ENCODE measurements at places on chromosomes 2 and 18.
A peak's percentile ranks its signal among the peaks of the same experiment; 100 is the strongest.

- no peak for DNase-seq
Measured at GRCh38 chr2:179454443-179455171, 190.0 kb upstream of the SESTD1 start.

GRCh38 chr2:137049518-137049917, 284.2 kb downstream of the THSD7B start:
- no peak for DNase-seq

DNA sequence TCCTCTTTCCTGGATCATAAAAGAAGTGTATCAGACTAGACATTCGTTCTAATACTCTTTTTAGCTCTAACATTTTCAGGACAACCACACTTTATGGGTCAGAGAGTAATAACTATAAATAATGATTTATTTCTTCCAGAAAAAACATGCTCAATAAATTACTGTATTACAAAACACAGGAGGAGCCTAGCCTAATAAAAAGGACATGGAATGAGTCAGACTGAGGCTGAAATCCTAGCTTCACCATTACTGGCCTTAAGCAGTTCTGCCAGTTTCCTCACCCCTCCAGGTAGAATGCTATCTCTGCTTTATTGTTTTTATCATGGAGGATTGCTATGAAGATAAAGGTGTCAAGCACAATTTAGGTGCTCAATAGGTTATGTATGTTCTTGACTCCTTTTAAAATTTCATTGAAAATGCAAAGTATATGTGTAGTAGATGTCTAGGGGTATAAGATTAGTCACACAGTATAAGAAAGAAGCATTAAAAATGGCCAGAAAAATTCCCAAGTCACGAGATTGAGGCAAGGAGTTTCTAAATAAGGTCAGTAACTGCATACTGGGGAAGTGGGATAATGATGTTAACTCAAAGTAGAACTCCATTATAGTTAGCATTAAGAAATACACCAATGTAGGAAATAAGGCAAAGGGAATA, 105.5 kb upstream of the NEUROD1 start:
- no peak for DNase-seq

GRCh38 chr2:149076863-149077412, 38.4 kb downstream of the LYPD6B start:
- no peak for DNase-seq

- no peak for DNase-seq
Measured at GRCh38 chr2:192011196-192011595, 164.3 kb upstream of the CAVIN2 start.

DNA sequence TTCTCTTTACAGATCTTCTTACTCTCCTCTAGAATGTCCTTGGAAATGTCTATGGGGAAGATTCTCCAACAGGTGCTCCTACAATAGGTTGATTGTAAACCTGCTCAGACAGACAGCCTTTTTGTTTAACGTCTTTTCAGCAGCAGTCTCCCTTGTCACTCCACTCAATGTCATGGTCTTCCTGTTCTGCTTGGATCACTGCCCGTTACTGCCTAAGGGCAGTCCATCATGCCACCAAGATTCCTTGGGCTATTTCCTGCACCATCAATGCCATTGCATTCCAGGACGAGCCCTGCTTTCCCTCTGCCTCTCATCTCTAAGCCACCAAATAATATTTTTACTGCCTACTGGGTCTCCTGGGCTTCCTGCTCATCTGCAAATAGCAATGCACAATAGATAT, 97.4 kb upstream of the GALNT5 start:
- DNase-seq = no peak

DNA sequence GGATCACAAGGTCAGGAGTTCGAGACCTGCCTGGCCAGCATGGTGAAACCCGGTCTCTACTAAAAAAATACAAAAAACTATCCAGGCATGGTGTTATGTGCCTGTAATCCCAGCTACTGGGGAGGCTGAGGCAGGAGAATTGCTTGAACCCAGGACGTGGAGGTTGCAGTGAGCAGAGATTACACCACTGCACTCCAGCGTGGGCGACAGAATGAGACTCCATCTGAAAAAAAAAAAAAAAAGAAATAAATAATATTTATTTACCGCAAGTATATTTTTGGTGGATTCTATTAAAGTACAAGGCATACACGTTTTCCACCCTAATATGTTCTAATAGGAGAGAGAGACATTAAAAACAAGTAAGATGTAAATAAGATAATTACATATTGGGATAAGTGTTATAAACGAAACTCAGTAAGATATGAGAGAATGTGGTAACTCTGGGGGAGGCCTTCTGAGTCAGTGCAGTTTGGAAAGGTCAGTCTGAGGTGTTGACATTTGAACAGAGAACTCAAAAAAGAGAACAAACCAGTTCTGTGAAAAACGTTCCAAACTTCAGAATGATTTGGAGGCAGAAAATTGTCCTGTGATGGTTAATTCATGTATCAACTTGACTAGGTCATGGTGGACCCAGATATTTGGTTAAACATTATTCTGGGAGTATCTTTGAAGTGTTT, 8.8 kb upstream of the POLI start:
- no peak for DNase-seq

GRCh38 chr2:19346983-19347618, 11.3 kb downstream of the OSR1 start:
- no peak for DNase-seq

- DNase-seq = no peak
Measured at GRCh38 chr2:10389573-10389972, 58.6 kb downstream of the ODC1 start.

GRCh38 chr2:234305846-234306245, 191.0 kb downstream of the ARL4C start:
- no peak for DNase-seq

GRCh38 chr2:189522435-189523151, 58.0 kb downstream of the SLC40A1 start:
- peak; percentile 89 for DNase-seq

- no peak for DNase-seq
Measured at GRCh38 chr2:237282568-237283128, 131.3 kb downstream of the COL6A3 start.

- no peak for DNase-seq
Measured at GRCh38 chr2:26522751-26523171, 44.8 kb upstream of the OTOF start.

DNA sequence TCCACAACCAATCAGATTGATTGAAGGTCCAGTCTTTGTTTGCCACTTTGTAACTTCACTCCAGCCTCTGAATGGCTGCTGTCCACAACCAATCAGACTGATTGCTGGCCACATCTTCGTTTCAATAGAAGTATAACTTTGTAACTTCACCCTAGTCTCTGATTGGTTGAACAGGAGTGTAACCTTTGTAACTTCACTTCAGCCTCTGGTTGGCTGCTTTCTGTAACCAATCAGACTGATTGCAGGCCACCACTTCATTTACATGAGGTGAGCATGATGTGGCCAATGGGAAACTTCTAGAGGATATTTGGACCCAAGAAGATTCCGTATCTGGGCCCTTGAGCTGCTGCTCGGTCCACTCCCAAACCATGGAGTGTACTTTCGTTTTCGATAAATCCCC, 16.9 kb upstream of the ALPP start:
- DNase-seq = no peak

DNA sequence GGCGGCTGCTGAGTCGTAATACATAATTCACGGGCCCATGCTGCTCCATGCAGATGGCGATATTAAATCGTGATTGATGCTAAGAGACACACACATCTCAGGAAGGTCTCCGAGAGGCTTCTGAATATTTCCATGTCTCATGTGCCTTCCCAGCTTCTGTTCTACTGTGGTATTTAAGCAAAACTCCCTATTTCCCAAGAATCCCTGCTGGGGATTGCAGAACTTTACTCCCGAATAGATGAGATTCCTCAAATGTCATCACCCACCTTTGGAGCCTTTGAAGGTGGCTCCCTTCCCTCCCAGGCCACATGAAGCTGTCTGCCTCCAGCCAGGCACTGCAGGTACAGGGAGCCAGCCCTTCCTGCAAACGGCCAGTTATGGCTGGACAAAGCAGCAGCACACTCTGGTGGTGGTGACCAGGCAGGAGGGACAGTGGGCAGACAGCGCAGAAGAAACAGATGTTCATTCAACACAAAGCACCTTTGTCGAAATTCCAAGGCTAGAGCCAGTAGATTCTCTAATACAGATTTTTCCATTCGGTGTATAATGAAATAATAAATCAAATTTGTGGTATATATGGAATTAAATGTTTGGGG, 14.1 kb downstream of the NRP2 start:
- no peak for DNase-seq

- DNase-seq = no peak
Measured at GRCh38 chr18:65124633-65125032, 626.2 kb upstream of the CDH7 start.

DNA sequence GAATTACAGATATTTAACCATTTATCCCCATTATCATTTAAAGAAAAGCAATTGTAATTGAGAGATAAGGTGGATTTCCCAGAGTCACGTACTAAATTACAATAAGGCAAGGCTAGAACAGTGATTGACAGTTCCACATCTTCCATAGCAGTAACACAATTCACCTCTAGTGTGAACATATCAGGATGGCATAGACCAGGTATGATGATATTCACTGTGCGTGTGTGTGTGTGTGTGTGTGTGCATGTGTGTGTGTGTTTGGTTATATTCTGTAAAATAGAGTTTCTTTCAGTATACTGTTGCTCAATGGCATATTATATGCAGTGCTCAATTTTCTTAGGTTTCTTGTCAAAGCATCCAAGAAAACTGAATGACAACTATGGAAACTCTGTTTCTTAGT, 1.7 kb downstream of the SCN2A start:
- DNase-seq = no peak

GRCh38 chr2:110216803-110217202, 4.5 kb upstream of the MTLN start:
- no peak for DNase-seq

- no peak for DNase-seq
Measured at GRCh38 chr2:38671303-38671702, 5.4 kb downstream of the GALM start.

DNA sequence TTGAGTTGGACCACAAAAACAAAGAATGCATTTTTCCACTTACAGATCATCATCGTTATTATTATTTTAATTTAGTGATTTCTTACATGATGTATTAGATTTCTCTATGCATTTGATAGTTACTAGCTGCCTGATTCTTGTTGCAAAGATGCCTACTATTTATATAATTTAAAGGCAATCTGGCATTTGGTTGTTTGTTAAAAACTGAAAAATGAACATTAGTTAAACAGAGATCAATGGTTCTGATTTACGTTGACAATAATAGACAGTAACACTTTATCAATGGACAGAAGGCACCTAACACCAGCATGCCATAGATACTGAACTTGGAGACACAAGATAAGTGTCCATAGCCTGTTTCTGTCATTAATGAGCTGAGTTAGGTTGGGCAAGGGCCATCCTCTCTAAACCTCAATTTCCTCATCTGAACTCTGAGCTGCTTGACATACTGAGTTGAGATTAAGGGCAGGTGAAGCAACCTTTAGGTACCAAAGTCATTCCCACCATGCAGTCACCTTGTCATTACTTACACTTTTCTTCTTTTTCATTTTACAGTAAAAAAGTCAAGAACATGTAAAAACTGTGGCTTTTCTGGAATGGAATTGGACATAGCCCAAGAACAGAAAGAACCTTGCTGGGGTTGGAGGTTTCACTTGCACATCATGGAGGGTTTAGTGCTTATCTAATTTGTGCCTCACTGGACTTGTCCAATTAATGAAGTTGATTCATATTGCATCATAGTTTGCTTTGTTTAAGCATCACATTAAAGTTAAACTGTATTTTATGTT, 3.1 kb downstream of the CCL20 start:
- DNase-seq = peak; percentile 80
